ENCODE measurements at places on chromosomes 16 and 17.
A peak's percentile ranks its signal among the peaks of the same experiment; 100 is the strongest.

DNA sequence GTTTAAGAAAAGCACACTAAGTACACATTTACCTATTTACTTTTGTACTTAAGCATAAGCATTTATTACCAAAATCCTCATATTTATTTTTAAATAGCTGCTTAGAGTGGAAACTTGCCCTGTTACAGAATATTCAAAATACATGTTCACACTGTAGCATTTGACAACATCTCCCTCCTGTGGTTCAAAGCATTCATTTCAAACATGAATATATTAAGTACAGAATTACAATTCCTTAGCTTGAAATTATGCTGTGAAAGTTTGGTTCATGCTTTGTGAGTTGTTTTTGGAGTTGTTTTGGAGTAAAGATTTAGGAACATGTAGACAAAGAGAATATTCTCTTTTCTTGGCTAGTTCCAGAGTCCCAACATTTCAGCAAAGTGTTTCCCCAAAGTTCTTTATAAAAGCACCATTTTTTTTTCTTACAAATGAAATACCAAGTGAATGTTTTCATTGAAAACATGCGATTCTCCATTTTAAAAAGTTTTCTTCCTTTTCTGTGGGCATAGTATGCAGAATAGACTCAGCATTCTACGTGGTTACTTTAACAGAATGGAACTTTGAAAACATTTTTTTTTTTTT, 33.2 kb downstream of the TUBD1 start:
- peak; percentile 50 for DNase-seq

- DNase-seq = no peak
These were observed 12.5 kb downstream of the GABARAPL2 start for GRCh38 chr16:75578725-75579124.

- DNase-seq = no peak
These were observed 68.1 kb upstream of the ZNF750 start for GRCh38 chr17:82907797-82908542.

DNA sequence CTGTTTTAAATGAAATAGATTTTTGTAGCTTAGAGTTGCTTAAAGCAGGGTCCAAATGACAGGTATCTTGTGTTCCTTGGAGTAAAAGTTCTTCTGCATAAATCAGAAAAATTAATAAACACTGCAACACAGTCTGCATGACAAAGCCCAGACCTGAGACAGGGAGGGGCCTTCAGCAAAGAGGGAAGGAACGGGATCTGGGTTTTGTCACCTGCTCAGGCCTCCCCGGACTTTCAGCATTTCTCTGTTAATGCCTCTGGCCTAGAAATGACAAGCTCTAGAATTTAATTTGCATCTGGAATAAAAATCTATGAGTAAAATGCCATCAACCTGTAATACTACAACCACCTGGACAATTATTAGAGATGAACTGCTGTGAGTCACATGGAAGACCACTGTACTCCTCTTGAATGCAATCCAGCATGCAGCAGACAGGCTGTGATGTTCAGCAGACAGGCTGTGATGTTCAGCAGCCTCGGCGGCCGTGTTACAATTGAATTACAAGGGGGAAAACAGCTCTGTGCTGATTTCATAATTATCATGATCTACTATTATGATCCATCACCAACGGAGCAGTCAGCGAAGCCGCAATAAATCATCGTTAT, 170.2 kb downstream of the TOX3 start:
- no peak for DNase-seq

GRCh38 chr17:62950067-62950466, 16.0 kb upstream of the TANC2 start:
- DNase-seq = no peak

- peak; percentile 30 for DNase-seq
These were observed 17.9 kb downstream of the CASKIN1 start for GRCh38 chr16:2178321-2179106.

- peak; percentile 39 for DNase-seq
These were observed 705 bp downstream of the FOXK2 start for GRCh38 chr17:82519971-82520903.

DNA sequence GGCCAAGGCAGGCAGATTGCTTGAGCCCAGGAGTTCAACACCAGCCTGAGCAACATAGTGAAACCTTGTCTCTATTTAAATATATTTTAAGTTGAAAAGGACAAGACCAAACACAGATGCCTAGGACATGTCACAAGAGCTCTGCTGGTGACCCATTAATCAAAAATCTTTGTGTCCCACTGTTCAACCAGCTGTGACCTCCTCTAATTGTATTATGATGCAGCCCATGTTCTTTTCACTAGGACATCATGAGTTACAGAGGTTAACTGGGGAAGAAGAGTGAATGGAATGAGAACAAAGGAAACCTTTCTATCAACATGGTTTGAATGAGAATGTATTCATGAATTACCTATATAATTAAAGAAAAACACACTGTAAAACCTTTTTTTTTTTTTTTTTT, 7.0 kb downstream of the EFTUD2 start:
- no peak for DNase-seq

GRCh38 chr17:75456039-75456416, 407 bp upstream of the TMEM94 start:
- no peak for DNase-seq

- peak; percentile 35 for DNase-seq
These were observed at the start of gene EME2 for GRCh38 chr16:1772362-1772907. EME2 (plus strand) TSS chr16:1772810; CDS start chr16:1773228, 418 bp downstream.

- no peak for DNase-seq
These were observed 219.1 kb downstream of the STX8 start for GRCh38 chr17:9356488-9356911.

GRCh38 chr16:48446534-48446920, 61.3 kb upstream of the SIAH1 start:
- no peak for DNase-seq

- DNase-seq = no peak
These were observed 21.4 kb downstream of the PIEZO1 start for GRCh38 chr16:88763502-88764053.

DNA sequence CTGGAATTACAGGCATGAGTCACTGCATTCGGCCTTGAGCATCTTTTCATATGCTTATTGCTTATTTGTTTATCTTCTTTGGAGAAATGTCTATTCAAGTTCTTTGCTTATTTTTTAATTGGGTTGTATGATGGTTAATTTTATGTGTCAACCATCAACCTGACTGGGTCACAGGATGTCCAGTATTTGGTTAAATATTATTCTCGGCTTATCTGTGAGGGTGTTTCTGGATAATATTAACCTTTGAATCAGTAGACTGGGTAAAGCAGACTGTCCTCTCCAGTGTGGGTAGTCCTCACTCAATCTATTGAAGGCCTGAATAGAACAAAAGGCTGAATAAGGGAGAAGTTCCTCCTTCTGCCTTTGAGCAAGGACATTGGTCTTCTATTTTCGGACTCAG, 142.0 kb downstream of the SSH2 start:
- no peak for DNase-seq

GRCh38 chr17:57368637-57369336, 112.5 kb downstream of the MSI2 start:
- no peak for DNase-seq

GRCh38 chr16:766820-767640, 6.5 kb downstream of the MSLN start:
- no peak for DNase-seq
